ENCODE measurements at places on chromosomes 5 and 9. TPM values are rescaled to one million over a fixed set of nuclear protein-coding genes. Genes with fewer than 3 reads are reported as not detected.

- H3K36me3 ChIP-seq, result no peaks in the 10 kb centered on the region
- H3K27ac ChIP-seq, result no peak overlapping the region
Observed at GRCh38 chr5:113376640-113377039, 58.1 kb downstream of the TSSK1B start.

Gene OR1J2
- total RNA-seq, result not detected

- H3K27me3 ChIP-seq, result no peaks in the 10 kb centered on the region
- H3K4me3 ChIP-seq, result no peak overlapping the region
- H3K36me3 ChIP-seq, result no peaks in the 10 kb centered on the region
- no peak overlapping the region for H3K27ac ChIP-seq
- DNase-seq, result no peak
Observed at GRCh38 chr9:23050548-23050947, 603.9 kb downstream of the DMRTA1 start.

DNA sequence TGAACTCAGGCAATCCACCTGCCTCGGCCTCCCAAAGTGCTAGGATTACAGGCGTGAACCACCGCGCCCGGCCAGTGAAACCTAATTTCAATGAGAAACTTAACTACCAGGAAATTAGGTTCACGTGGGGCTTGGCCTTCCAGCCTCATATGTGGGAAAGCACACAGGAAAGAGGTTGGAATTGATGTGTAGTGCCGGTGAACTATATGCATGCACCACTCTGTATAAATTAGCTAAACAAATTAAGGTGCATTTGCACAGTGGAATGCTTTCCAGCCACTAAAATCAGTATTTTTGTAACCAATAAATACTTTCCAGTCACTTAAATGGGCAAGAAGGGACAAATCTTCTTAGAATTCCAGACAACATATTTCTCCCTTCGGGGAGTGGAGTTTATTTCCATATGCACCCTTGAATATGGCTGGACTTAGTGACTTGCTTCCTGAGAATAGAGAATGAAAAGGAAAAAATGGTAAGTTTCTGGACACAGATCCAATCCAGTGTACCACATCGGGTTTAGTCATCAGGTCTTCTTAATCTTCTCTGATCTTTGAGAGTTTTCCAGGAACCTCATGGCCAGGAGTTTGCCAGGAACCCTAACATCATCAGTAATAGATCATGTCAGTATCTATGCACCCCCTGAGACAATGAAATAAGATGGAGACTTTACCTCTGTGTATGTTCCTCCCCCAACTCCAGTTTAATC is 24.9 kb downstream of the ATOX1 start:
- H3K4me1 ChIP-seq, result peaks cover 3% of the 10 kb centered on the region
- no peaks in the 10 kb centered on the region for H3K27me3 ChIP-seq
- H3K4me3 ChIP-seq, result no peak overlapping the region

- no peak overlapping the region for H3K4me3 ChIP-seq
- DNase-seq, result no peak
- no peak overlapping the region for H3K27ac ChIP-seq
- H3K27me3 ChIP-seq, result no peaks in the 10 kb centered on the region
- H3K4me1 ChIP-seq, result no peaks in the 10 kb centered on the region
- H3K36me3 ChIP-seq, result peaks cover 6% of the 10 kb centered on the region
Observed at GRCh38 chr9:69382135-69382534, 57.1 kb downstream of the ENTREP1 start.

GRCh38 chr5:88688156-88688983 is 194.6 kb downstream of the MEF2C start:
- no peak overlapping the region for H3K4me3 ChIP-seq
- peaks cover 99% of the 10 kb centered on the region for H3K27me3 ChIP-seq
- DNase-seq, result no peak
- H3K27ac ChIP-seq, result no peak overlapping the region
- H3K36me3 ChIP-seq, result no peaks in the 10 kb centered on the region
- peaks cover 8% of the 10 kb centered on the region for H3K4me1 ChIP-seq

Gene SMC2
- 47.0 TPM for total RNA-seq

Gene PLAC8L1
- 0.64 TPM for total RNA-seq

GRCh38 chr5:158413122-158413680 is 554.3 kb upstream of the CLINT1 start:
- H3K4me1 ChIP-seq, result no peaks in the 10 kb centered on the region
- no peak overlapping the region for H3K4me3 ChIP-seq
- no peak overlapping the region for H3K27ac ChIP-seq
- no peaks in the 10 kb centered on the region for H3K27me3 ChIP-seq
- no peak for DNase-seq
- no peaks in the 10 kb centered on the region for H3K36me3 ChIP-seq

DNA sequence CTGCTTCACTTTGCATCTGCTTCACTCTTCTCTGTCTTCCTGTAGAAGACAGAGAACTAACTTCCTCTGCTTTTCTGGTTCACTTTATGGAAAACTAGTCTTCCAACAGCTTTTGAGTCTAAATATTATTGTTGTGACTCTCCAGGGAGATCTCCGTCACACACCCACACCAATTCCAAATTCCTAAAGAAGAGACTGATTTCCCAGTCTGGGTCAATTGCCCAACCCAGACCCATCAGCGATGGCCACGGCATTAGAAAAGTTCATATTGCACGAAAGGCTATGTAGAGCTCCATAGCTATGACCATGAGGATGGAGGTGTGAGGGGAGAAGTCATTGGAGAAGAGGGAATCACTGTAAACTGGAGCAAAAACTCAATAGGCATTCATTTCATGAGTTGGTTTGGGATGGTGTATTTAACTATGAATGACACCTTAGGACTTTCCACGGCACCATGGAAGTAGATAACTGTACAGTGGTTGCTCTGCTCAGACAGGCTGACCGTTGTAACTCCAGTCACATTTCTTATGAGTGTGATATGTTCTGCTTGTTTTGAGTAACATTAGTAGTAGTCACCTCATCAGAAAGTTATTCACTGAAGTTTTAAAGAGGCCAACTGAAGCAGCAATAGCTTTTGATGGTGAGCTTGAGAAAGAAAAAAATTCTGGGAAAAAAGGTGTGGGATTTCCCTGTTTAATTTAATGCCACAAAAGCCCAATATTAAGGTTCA is 78.1 kb upstream of the MAMDC2 start:
- H3K27ac ChIP-seq, result no peak overlapping the region
- no peaks in the 10 kb centered on the region for H3K36me3 ChIP-seq
- H3K27me3 ChIP-seq, result no peaks in the 10 kb centered on the region
- no peak overlapping the region for H3K4me3 ChIP-seq

Gene SPOCK1
- 10.9 TPM for total RNA-seq

All from H9 (cell line).